ENCODE measurements at places on chromosomes 1 and 21.
A peak's percentile ranks its signal among the peaks of the same experiment; 100 is the strongest.

DNA sequence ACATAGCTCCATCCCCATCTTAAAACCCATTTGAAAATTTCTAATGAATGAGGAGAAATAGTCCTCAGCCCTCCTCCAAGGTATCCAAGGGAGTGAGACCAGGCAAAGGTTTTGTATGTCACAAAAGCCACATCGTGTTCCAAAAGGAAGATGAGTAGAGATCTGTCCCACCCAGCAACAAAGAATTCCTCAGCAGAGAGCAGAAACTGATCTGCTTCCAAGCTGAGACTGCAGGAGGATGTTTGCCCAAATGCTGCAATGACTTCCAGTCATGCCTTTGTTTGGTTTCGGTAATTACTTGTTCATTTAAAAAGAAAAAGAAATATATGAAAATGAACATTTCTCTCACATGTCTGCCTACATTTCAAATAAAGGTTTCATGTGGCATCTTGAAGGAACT, 186.9 kb downstream of the SETD4 start:
- H3K27me3 ChIP-seq = no peaks in the 10 kb centered on the region
- H3K4me3 ChIP-seq = no peak overlapping the region
- H3K27ac ChIP-seq = no peak overlapping the region
- no peaks in the 10 kb centered on the region for H3K36me3 ChIP-seq

DNA sequence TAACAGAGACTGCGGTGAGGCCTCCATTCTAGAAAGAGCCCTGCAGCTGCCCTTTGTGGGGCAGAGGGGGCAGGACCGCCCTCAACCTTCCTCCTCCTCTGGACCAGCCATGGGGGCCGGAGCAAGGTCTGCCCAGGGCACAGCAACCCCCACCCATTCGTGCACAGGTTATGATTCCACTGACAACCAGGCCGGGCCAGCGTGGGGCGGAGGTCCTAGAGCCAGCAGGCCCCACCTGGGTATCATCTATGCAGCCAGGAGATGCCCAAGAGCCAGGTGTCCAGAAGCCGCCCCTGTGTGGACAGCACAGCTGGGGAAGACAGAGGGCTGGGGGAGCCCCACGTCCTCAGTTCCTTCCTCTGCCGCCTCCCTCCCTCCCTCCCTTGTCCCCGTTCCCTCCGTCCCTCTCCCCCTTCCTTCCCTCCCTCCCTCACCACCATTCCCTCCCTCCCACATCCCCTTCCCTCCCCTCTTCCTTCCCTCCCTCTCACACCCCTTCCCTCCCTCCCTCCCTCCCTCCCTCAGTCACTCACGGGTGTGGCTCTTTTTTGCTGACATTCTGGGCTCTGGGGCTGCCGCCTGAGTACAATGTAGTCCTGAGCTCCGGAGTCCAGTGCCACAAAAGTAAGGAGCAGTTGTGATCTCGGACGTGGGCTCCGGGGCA, 12.3 kb downstream of the RNF223 start:
- H3K4me1 ChIP-seq = peaks cover 29% of the 10 kb centered on the region
- H3K27me3 ChIP-seq = peaks cover 19% of the 10 kb centered on the region
- H3K4me3 ChIP-seq = no peak overlapping the region
- DNase-seq = no peak
- H3K27ac ChIP-seq = no peak overlapping the region

GRCh38 chr21:40194185-40194980, 327.1 kb downstream of the PCP4 start:
- no peak overlapping the region for H3K4me3 ChIP-seq
- DNase-seq = no peak
- no peaks in the 10 kb centered on the region for H3K36me3 ChIP-seq

GRCh38 chr1:94095112-94095637, 25.8 kb downstream of the ABCA4 start:
- DNase-seq = peak; percentile 27
- peak overlapping the region; percentile 74 for H3K27ac ChIP-seq
- H3K4me1 ChIP-seq = peaks cover 33% of the 10 kb centered on the region

DNA sequence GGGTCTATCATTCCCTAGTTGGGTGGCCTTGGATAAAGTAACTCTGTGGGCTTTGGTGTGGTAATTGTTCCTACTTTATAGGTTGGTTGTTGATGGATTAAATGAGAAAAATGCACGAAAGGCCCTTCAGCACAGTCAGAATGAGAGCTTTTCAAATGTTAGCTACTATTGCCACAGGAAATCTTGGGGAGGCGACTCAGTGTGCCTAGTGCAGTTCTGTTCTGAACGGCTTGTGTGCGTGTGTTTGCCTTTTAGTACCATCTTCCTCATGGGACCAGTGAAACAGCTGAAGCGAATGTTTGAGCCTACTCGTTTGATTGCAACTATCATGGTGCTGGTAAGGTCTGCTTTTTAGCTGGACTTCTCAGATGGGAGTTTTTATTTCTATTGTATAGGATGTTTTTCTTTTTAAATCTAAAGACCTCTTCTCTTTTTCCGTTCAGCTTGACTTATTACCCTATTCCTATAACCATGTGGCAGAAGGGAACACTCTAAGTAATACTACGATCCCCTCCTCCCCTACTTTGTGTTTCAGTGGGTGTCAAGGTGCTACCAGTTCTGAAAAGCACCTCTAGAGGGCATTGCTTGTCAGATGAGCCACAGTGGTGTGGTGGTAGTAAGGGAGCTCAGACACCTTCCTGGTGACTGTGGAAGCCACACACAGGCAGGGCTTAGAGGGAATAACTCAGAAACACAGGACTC, 9.2 kb downstream of the SFT2D2 start:
- no peak overlapping the region for H3K4me3 ChIP-seq
- H3K27me3 ChIP-seq = no peaks in the 10 kb centered on the region
- peaks cover 15% of the 10 kb centered on the region for H3K4me1 ChIP-seq
- DNase-seq = no peak
- H3K36me3 ChIP-seq = peaks cover 84% of the 10 kb centered on the region
- peak overlapping the region; percentile 16 for H3K27ac ChIP-seq

GRCh38 chr1:227791425-227792143, 23.9 kb upstream of the PRSS38 start:
- no peaks in the 10 kb centered on the region for H3K27me3 ChIP-seq
- H3K4me3 ChIP-seq = no peak overlapping the region
- H3K27ac ChIP-seq = no peak overlapping the region
- H3K36me3 ChIP-seq = no peaks in the 10 kb centered on the region
- DNase-seq = no peak

- no peak overlapping the region for H3K27ac ChIP-seq
- H3K4me1 ChIP-seq = no peaks in the 10 kb centered on the region
- no peak for DNase-seq
- no peaks in the 10 kb centered on the region for H3K36me3 ChIP-seq
- H3K4me3 ChIP-seq = no peak overlapping the region
Observed at GRCh38 chr1:3058263-3059030, 10.6 kb upstream of the PRDM16 start.

- H3K4me3 ChIP-seq = no peak overlapping the region
- no peak for DNase-seq
- H3K36me3 ChIP-seq = no peaks in the 10 kb centered on the region
- no peak overlapping the region for H3K27ac ChIP-seq
- peaks cover 14% of the 10 kb centered on the region for H3K4me1 ChIP-seq
Observed at GRCh38 chr1:31987135-31987619, 26.5 kb upstream of the KHDRBS1 start.

GRCh38 chr1:204171751-204172178, 5.6 kb upstream of the REN start:
- no peaks in the 10 kb centered on the region for H3K36me3 ChIP-seq
- no peaks in the 10 kb centered on the region for H3K27me3 ChIP-seq
- H3K4me1 ChIP-seq = no peaks in the 10 kb centered on the region

DNA sequence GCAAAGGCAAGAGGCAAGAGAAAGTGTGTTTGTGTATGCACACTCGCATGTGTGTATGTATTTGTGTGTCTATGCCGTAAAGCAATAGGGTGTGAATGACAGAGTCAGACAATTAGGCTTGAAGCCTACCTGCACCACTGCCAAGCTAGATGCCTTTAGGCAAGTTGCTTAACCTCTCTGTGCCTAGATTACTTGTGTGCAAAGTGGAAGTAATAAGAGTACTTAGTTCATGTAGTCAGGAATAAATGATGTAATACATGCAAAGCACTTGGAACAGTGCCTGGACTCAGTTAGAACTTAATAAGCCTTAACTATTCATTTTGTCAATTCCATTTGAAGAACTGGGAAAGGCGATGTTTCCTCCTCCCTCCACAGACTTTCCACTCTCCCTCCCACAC, 31.7 kb downstream of the LAMB3 start:
- H3K27me3 ChIP-seq = no peaks in the 10 kb centered on the region
- H3K27ac ChIP-seq = no peak overlapping the region
- DNase-seq = no peak
- H3K4me1 ChIP-seq = no peaks in the 10 kb centered on the region
- H3K4me3 ChIP-seq = no peak overlapping the region
- H3K36me3 ChIP-seq = no peaks in the 10 kb centered on the region

GRCh38 chr1:151485685-151486255, 25.4 kb upstream of the CGN start:
- H3K27me3 ChIP-seq = no peaks in the 10 kb centered on the region
- H3K36me3 ChIP-seq = no peaks in the 10 kb centered on the region
- H3K4me3 ChIP-seq = no peak overlapping the region
- no peak for DNase-seq
- H3K27ac ChIP-seq = no peak overlapping the region

DNA sequence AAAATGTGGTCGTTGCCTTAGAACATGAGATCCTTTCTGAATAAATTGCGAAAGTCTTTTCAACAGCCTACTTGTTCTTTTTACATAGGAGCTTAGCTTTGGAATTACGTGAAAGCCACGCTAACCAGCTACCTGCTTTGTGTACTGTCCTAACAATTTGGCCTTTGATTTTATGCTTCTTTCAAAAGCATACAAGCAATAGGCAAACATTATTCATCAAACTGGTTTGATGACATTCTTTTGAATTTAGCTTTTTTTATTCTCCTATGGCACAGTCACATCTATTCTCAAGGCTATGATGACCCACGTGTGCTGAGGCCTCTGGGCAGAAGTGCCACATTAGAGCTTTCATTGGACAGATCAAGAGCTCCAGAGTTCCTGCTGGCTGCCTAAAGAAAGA, 178.0 kb upstream of the DPT start:
- no peaks in the 10 kb centered on the region for H3K36me3 ChIP-seq
- no peaks in the 10 kb centered on the region for H3K27me3 ChIP-seq
- DNase-seq = no peak
- no peak overlapping the region for H3K27ac ChIP-seq

- H3K4me1 ChIP-seq = peaks cover 3% of the 10 kb centered on the region
- H3K36me3 ChIP-seq = no peaks in the 10 kb centered on the region
- peak overlapping the region; percentile 8 for H3K4me3 ChIP-seq
- DNase-seq = peak; percentile 92
- peak overlapping the region; percentile 76 for H3K27ac ChIP-seq
- H3K27me3 ChIP-seq = no peaks in the 10 kb centered on the region
Observed at GRCh38 chr21:43362321-43362791, 64.6 kb downstream of the SIK1 start.
